ENCODE measurements at places on chromosomes 16 and 17. TPM values are rescaled to one million over a fixed set of nuclear protein-coding genes. Genes with fewer than 3 reads are reported as not detected.
A peak's percentile ranks its signal among the peaks of the same experiment; 100 is the strongest.

Gene SCNN1G
- 1.2 TPM for total RNA-seq

- no peak for DNase-seq
These were observed 57.9 kb upstream of the CLEC19A start for GRCh38 chr16:19227643-19228042.

Gene ASPA
- 0.59 TPM for total RNA-seq

- no peak for DNase-seq
These were observed 3.4 kb downstream of the SLC2A4 start for GRCh38 chr17:7284911-7285310.

GRCh38 chr16:35207059-35207999 is 1747.9 kb downstream of the TP53TG3F start:
- DNase-seq, result no peak

- no peak for DNase-seq
These were observed 54.0 kb downstream of the DUSP14 start for GRCh38 chr17:37543637-37544052.

Gene OR4D1
- total RNA-seq, result not detected

Gene SEPTIN1
- not detected for total RNA-seq

GRCh38 chr16:67115639-67116038 is 5.9 kb downstream of the PHAF1 start:
- DNase-seq, result peak; percentile 93

Gene KCNG4
- not detected for total RNA-seq

Gene CCL1
- total RNA-seq, result not detected

- no peak for DNase-seq
These were observed 129.1 kb downstream of the STX8 start for GRCh38 chr17:9446528-9446927.

DNA sequence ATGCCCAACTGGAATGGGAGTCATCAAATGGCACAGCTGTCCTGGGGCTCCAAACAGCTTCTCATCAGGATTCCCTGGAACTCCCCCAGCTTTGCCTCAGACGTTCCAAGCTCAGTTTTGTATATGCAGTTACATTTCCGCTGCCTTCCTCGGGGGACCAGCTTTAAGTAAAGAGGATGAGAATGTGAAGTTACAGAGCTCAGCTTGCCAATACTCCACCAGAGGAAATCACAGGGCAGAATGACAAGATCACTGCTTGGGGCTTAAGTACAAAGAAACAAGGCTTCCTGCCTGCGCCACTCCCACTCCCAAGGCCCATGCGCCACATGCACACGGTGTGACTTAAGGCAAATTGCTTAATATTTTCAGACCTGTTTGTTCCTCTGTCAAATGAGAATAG is 272.4 kb upstream of the CDH11 start:
- no peak for DNase-seq

Gene SCNN1B
- total RNA-seq, result 3.0 TPM

Gene TEKT1
- not detected for total RNA-seq

All from mammary epithelial cell (primary cell).